ENCODE measurements at places on chromosomes 7 and 10.
A peak's percentile ranks its signal among the peaks of the same experiment; 100 is the strongest.

DNA sequence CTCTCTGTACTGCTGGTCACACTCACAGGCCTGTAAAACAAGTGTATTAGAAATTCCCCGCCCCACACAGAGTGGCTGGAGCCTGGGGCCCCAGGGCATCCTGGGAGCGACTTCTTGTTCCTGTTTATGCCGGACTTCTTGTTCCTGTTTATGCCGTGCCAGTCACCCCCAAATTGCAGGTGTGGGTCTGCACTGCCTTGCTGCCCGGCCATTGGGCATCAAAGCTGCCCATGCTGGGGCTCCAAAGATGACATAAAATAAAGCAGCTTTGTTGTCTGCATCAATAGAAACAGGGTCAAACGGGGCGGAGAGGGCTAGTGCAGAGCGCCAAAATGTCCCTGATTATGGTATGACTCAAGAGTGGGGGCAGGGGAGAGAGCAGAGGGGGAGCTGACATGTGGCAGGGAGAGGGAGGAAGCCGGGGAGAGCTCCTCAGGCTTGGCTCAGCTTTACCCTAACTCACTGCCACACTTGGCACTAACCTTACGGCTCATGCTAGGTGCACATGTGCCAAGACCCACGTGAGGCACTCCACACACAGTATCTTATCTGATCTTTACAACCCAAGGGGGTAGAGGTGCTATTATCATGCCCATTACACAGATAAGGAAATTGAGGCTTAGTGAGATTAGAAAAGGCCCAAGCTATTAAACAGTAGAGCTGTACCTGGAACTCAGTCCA, 98.4 kb downstream of the PIP4K2A start:
- no peak for DNase-seq

- DNase-seq = no peak
Measured at GRCh38 chr7:115747174-115747573, 283.4 kb downstream of the TFEC start.

GRCh38 chr10:59362144-59362958, at the start of gene FAM13C:
TSS of gene FAM13C (minus strand) at chr10:59362549. CDS start at chr10:59362460, 89 bp downstream.
- DNase-seq = no peak

DNA sequence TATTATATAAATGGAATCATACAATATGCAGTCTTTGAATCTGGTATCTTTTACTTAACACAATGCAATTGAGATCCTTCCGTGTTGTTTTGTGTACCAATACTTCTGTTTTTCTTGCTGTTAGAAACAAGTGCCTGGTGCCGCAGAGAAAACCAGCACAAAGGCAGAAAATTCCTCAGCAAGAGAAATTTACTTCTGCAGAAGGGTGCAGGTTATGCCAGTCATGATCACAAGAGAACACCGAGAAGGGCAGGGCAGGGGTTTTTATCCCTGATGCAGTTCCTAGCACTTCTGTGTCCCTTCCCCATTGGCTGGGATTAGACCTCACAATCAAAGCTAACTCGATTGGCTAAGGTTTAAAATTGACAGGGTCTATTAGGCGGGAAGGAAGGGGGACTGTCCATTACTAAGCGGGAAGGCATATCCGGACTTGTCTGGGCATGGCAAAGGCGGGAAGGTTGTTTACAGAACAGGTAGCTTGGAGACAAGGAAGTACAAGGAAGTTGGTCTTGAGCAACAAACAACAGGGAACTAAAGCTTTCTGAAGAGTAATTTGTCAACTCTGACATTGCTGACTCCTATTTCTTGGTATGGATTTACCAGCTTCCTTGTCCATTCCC, 2.4 kb upstream of the ZNF33B start:
- DNase-seq = no peak

GRCh38 chr7:128840326-128841170, 10.3 kb downstream of the FLNC start:
- no peak for DNase-seq

GRCh38 chr7:79284211-79284610, 169.3 kb downstream of the MAGI2 start:
- DNase-seq = no peak

DNA sequence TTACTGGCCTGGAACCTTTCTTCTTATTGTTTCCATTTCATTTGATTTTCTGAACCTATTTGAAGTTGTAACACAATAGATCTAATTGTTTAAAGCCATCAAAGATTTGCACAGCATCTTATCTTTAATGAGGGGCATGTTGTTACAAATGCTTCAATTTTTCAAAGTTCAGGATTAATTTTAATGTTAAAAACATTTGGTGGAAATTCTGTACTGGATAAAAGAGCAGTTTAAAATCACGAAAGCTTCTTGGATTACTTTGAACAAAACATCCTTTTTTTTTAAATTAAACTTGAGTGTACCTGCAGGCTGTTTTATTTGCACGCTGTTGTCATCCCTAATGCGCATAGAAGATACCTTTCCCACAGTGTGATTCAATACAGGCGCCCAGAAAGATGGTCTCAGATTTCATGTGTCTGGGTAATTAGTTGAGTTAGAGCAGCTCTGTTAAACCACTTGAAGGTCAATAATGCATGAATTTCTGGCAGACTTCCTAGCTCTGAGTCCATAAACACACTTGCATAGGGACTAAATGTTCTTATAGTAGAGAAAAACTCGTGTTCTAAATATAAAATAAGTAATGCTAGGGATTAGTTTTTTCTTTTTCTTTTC, 29.3 kb upstream of the DDX50 start:
- DNase-seq = no peak

DNA sequence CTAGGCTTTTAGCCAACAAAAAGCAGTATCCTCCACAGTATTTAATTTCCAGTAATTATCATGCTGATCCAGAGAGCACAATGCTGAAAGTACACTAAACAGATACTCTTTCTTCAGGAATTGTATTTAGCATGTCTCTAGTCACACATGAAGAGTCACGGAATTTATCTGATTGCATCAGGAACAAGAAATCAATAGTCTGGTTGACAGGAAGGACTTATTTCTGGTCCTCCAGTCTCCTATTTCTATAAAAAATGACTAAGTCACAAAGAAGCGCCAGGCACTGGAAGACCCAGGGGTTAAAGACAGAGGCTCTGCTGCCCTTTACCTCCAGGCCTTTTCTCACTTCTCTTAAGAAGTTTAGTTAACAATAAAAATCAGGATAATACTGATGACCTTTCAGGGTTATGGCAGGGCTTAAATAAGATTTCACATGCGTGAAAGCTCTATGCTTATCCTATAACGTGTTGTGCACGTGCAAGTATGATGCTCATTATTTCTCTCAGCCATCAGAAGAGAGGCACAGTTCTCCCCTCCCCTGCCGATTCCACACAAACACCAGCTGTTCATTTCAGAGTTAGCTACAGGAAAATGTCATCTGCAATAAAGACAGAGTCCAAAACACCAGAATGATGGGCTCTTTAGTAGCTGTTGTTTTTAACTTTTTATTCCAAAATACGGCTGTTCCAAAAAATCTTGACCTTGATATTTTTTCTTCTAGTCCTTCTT, 36.9 kb downstream of the SLC26A4 start:
- DNase-seq = no peak

- peak; percentile 64 for DNase-seq
Measured at GRCh38 chr10:97318772-97319651, at the start of gene FRAT1. TSS of gene FRAT1 (plus strand) at chr10:97319271. CDS start at chr10:97319454, 183 bp downstream.

- DNase-seq = no peak
Measured at GRCh38 chr10:30738416-30738815, 108.9 kb upstream of the LYZL2 start.

GRCh38 chr7:101740981-101741725, 76.3 kb upstream of the CUX1 start:
- no peak for DNase-seq

GRCh38 chr7:51255036-51255435, 61.6 kb downstream of the COBL start:
- DNase-seq = no peak

GRCh38 chr7:44565097-44565794, 8.5 kb downstream of the DDX56 start:
- no peak for DNase-seq

DNA sequence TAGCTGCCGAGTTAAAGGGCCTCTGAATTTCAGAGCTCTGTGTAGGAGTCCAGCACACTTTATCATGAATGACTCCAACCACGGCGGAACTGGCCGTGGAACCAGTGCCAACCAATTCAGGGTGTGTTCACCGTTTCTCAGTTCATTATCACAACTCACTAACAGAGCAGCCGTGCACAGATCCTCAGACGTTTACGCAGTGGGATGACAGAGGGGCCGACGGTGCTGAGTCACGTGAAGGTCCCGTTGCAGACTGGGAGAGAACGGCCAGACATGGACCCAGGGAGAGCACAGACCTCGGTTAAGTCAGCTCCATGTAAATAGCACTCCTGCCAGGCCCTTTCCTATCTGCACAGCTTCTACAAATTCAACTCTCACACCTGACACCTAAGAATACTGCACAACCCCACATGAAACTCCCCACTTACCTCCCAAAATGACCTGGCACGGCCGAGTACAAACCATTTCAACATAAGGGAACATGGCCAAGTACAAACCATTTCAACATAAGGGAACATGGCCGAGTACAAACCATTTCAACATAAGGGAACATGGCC, 95.5 kb downstream of the DIP2C start:
- DNase-seq = no peak

- no peak for DNase-seq
Measured at GRCh38 chr7:18386607-18387006, 108.9 kb upstream of the HDAC9 start.

- DNase-seq = no peak
Measured at GRCh38 chr7:85447004-85447403, 260.1 kb upstream of the SEMA3D start.

DNA sequence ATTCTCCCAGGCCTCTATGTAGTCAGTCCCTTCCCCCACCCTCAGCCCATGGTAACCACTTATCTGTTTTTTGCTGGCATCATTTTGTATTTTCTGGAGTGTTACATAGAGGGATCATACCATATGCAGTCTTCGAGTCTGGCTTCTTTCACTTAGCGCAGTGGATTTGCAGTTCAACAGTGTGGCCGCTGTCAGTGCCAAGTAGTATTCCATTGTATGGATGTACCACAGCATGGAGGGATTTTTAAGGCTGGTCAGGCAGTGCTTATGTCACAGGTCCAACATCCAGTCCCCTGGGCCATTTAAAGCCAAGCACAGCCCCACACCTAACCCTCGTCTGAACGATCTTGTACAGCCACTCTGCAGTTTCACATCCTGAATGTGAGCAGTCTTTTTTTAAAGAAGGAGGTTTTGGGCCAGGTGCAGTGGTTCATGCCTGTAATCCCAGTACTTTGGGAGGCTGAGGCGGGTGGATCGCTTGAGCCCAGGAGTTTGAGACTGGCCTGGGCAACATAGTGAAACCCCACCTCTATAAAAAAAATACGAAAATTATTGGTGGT, 121.8 kb downstream of the CUX1 start:
- no peak for DNase-seq

- no peak for DNase-seq
Measured at GRCh38 chr10:81953420-81953819, 78.4 kb downstream of the NRG3 start.

GRCh38 chr7:141220263-141220880, 146.5 kb downstream of the TMEM178B start:
- no peak for DNase-seq

GRCh38 chr10:101935431-101935830, 91.8 kb upstream of the KCNIP2 start:
- no peak for DNase-seq

GRCh38 chr10:77409697-77410471, 227.7 kb downstream of the KCNMA1 start:
- no peak for DNase-seq

GRCh38 chr7:2622869-2623697, 8.7 kb upstream of the TTYH3 start:
- DNase-seq = no peak

DNA sequence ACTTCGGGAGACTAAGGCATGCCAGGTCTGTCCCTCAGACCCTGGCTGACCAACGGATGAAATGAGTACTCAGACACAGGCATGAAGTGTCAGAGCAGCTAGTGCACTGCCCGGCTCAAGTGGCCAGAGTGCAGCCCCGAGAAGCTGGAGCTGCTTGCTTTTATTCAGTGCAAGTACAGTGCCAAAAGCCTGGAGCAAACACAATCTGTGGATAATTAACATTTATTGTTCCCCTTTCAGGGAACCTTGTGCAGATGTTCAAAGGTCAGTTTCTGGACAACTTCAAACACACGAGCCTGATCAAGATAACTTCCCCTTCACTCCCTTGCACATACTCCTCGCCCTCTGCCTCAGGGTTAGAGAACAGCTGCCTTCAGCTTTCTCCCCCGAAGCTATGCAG, 7.9 kb upstream of the ATE1 start:
- DNase-seq = no peak

DNA sequence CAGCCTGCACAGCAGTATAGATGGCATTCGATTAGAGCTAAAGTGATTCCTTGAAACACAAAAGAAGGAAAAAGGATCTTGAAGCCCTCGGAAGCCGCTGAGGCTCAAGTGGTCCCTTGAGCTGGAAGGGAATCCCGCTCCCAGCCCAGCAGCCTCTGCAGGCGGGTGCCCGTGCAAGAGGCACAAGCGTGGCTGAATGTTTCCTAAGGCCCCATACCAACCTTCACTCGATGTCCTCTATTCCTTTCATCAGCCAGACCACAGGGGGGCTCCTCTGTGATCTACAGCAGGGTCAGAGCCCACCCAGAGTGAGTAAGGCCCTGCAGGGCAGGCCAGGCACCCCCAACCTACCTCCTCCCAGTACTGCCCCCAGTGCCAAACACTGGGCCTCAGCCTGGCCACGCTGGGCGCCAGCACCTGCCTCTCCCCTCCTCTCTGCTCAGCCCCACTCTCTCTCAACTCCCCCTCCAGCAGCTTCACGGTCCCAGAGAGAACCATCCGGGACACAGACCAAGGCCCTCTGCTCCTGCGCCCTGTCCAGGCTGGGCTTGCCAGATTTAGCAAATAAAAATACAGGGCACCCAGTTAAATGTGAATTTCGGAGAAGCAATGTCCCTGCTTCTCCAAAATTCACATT, 30.5 kb downstream of the EBF3 start:
- no peak for DNase-seq

DNA sequence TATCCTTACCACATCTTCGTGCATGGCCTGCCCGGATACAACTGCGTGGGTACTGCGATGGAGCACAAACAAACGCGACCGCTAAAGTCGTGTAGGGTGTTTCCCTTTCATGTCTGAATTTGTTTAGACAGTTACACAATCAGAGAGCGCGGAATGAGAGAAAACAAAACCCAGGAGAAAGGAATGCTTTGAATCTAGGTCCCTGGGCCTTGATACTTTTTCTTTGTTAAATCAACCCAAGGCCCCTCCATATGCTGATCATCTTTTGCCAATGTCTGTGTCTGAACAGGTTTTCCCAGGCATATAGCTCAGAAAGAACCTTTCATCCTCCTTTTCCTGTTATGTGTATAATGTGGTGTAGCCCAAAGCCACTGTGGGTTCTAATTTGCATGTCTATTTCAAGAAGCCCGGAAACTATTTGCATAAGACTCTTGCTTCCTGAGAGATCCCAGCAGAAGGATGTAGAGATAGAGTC, 145.8 kb downstream of the FRMD4A start:
- DNase-seq = no peak

GRCh38 chr10:4771554-4772201, 54.3 kb upstream of the AKR1E2 start:
- DNase-seq = no peak

GRCh38 chr7:109659261-109659660, 1089.6 kb downstream of the DNAJB9 start:
- DNase-seq = no peak
